ENCODE measurements at places on chromosomes 1 and 21. TPM values are rescaled to one million over a fixed set of nuclear protein-coding genes. Genes with fewer than 3 reads are reported as not detected.

The FAM110D gene
- not detected for total RNA-seq

The OR2AK2 gene
- not detected for total RNA-seq

The OR2T11 gene
- total RNA-seq, result not detected

The CMPK1 gene
- 76.2 TPM for total RNA-seq

The SPRR2B gene
- not detected for total RNA-seq

The CD2 gene
- total RNA-seq, result not detected

The KCNJ6 gene
- 0.09 TPM for total RNA-seq

The PTGFRN gene
- 134 TPM for total RNA-seq

The KCNT2 gene
- total RNA-seq, result not detected

The GRIK1 gene
- total RNA-seq, result not detected

The XPR1 gene
- 15.7 TPM for total RNA-seq

The NTMT2 gene
- not detected for total RNA-seq

The AMY2A gene
- total RNA-seq, result not detected

The SELP gene
- not detected for total RNA-seq

The SH3BGR gene
- 1.7 TPM for total RNA-seq

The RCAN3 gene
- total RNA-seq, result 13.4 TPM

The TMPRSS3 gene
- total RNA-seq, result not detected

The SLAMF9 gene
- 32.0 TPM for total RNA-seq

The C1orf185 gene
- total RNA-seq, result not detected

The ZSWIM5 gene
- total RNA-seq, result 0.07 TPM

The KCNA3 gene
- not detected for total RNA-seq

The S100A5 gene
- 0.49 TPM for total RNA-seq

The RNF19B gene
- total RNA-seq, result 25.7 TPM

The WNT3A gene
- total RNA-seq, result 0.14 TPM

The AGT gene
- total RNA-seq, result not detected

The TMEM81 gene
- 1.9 TPM for total RNA-seq

The VWA5B1 gene
- not detected for total RNA-seq

The DIP2A gene
- total RNA-seq, result 27.4 TPM

The SPRR2G gene
- total RNA-seq, result not detected

The PAQR6 gene
- 0.71 TPM for total RNA-seq

The STX12 gene
- total RNA-seq, result 30.5 TPM

The CHD5 gene
- not detected for total RNA-seq

The TP73 gene
- 9.5 TPM for total RNA-seq

The ILDR2 gene
- total RNA-seq, result not detected

The TRPM2 gene
- not detected for total RNA-seq

The PTGFR gene
- total RNA-seq, result 0.05 TPM

The ID3 gene
- 248 TPM for total RNA-seq

The NEGR1 gene
- 0.05 TPM for total RNA-seq

The GBP3 gene
- 25.5 TPM for total RNA-seq

The LDLRAD1 gene
- 0.42 TPM for total RNA-seq

The SPRR1A gene
- 172 TPM for total RNA-seq

The MDM4 gene
- total RNA-seq, result 7.1 TPM

The LTN1 gene
- 14.9 TPM for total RNA-seq

The DIRAS3 gene
- total RNA-seq, result 0.46 TPM

The LPAR3 gene
- 25.7 TPM for total RNA-seq

The VANGL2 gene
- 16.4 TPM for total RNA-seq

The IFI44 gene
- 2.8 TPM for total RNA-seq

The BGLAP gene
- not detected for total RNA-seq

The TENT5C gene
- total RNA-seq, result 0.19 TPM

The TTLL7 gene
- 2.1 TPM for total RNA-seq

The IBA57 gene
- 1.8 TPM for total RNA-seq

The SLC16A1 gene
- total RNA-seq, result 109 TPM

The UBE2U gene
- not detected for total RNA-seq

The RXRG gene
- total RNA-seq, result not detected

The LCE2C gene
- total RNA-seq, result not detected

The KCNJ9 gene
- not detected for total RNA-seq

All from airway epithelial cell (primary cell).